ENCODE measurements at places on chromosomes 13 and 19.

GRCh38 chr13:40102360-40102727 is 446.9 kb downstream of the COG6 start:
- DNase-seq, result no peak

DNA sequence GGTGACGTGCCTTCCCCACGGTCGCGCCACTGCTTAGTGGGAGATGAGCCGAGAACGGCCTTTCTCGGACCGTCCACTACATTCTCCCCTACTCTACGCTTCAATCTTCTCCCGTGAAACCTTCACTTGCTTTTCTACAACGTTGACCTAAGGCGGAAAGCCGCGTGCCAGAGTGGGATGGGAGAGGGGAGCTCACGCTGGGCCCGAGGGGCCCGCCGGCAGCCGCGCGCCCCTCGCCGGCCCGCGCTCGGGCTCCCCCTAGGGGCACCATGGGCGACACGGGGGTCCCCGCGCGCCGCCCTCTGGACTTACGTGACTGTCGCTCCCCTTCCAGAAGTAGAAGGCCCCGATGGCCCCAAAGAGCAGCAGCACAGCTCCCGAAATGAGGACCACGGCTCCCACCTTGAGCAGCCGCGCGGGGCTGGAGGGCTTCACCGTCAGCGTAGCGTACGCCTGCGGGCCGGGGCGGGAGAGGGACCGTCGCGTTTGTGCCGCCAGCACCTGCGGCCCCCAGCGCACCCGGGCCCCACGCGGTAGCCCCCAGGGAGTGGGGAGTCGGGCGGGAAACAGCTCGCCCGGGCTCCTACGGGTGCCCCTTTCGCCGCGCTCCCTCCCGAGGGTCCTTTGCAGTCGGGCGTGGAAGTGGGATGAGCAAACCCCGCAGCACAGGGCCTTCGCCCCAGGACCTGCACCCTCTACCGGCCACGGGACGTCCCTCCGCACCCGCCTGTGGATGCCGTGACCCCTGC is 727 bp downstream of the CNMD start:
- no peak for DNase-seq

DNA sequence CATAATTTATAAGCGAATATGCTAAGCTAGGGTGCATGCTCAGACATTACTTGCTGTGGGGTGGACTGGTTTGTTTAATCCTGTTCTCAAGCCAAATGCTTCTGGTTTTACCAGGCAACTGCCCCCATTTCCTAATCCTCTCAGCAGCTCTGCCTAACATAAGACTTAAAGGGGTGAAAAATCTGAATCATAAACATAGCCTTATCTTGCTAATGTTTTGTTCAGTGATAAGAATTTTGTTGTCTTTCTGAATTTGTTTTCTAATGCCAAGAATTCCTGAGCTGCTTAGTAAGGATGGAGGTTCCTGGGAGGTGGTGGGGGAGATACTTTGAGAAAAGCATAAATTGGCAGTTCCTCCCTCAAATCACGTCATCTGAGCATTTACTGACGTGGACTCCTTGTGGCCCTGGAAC is 42.7 kb downstream of the ING1 start:
- DNase-seq, result no peak

GRCh38 chr19:38061294-38061693 is 154.3 kb downstream of the SIPA1L3 start:
- DNase-seq, result peak; percentile 90

- DNase-seq, result no peak
Observed at GRCh38 chr13:113851480-113851803, 12.4 kb downstream of the GAS6 start.

DNA sequence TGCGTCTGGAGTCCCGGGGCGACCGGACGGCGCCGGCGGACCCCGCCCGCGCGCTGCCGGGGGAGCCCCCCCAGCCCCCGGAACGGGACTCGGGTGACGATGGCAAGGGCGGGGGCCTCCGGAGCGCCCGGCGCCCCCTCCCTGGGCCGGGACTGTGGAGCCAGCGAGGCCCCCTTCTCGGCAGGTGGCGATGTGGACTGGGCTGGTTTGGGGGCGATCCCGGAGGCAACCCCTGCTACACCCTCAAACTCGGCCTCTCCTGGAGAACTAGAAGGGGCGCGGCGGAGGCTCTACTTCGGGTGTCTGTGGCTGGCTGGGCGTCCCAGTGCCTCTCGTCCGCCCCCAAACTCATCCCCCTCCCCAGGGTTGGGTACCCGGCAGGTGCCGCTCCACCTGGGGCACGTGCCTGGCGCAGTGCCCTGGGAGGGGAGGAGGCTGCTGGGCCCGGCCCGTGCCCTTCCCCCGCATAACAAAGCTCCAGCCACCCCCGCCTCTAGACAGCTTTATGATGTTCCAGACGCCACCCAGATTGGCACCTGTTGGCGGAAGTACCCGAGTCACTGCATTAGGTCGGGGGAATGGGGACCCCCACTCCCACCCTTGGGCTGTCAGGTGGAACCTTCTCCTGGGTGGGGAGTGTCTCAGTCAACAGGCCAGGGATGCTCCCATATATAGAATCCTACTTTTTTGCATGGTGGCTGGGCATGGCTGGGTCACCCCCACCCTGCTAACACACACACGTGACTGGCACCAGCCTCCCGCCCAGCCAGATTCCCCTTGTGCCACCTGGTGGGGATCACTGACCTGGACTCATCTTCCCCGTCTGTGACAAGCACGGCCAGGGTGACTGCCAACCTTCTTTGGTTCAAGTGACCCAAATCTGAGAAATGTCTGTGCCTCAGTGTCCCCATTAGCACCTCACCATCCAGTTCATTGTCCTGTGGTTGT is 722 bp downstream of the PKN1 start:
- no peak for DNase-seq

GRCh38 chr13:90793261-90793820 is 554.1 kb upstream of the MIR17HG start:
- no peak for DNase-seq

GRCh38 chr13:49046519-49046918 is 70.8 kb downstream of the FNDC3A start:
- no peak for DNase-seq

- DNase-seq, result no peak
Observed at GRCh38 chr19:4174213-4174894, 8.0 kb downstream of the SIRT6 start.

DNA sequence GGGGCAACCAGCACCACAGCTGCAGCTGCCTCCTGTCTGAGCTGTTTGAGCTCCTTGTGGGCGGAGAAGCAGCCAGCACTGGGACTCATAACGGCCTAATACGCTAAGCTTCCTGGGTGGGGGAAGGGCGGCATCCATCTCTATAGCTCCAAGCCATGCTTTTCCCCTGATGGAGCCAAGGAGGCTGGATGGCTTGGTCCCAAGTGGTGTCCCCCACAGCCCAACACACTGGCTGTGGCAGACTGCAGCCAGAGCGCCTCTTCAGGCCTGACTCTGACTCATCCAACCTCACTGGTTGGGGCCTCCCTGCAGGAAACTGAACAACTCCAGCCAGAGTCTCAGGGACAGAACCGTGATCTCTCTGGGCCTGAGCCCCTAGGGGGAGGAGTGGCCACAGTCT is 537.3 kb downstream of the SUCLA2 start:
- no peak for DNase-seq

DNA sequence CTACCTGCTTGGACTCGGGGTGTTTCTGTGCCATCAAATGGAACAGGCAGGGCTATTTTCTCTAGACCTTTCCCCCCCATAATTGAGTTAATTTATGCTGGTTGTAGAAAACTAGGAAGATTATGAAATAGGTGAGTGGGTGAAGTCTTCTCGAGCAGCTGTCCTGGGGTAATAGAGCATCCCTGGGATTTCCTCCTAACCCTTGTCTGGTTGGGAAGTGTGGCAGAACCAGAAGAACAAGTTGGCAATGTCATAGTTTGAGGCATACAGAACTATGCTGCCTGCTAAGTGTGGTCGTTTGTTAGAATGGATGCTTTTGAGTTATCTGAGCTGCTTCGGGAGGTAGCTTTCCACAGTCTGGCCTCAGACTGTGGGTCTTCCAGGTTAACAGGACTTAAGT is 3.7 kb downstream of the GATAD2A start:
- DNase-seq, result no peak

GRCh38 chr13:32837307-32837972 is 178.8 kb upstream of the KL start:
- no peak for DNase-seq

DNA sequence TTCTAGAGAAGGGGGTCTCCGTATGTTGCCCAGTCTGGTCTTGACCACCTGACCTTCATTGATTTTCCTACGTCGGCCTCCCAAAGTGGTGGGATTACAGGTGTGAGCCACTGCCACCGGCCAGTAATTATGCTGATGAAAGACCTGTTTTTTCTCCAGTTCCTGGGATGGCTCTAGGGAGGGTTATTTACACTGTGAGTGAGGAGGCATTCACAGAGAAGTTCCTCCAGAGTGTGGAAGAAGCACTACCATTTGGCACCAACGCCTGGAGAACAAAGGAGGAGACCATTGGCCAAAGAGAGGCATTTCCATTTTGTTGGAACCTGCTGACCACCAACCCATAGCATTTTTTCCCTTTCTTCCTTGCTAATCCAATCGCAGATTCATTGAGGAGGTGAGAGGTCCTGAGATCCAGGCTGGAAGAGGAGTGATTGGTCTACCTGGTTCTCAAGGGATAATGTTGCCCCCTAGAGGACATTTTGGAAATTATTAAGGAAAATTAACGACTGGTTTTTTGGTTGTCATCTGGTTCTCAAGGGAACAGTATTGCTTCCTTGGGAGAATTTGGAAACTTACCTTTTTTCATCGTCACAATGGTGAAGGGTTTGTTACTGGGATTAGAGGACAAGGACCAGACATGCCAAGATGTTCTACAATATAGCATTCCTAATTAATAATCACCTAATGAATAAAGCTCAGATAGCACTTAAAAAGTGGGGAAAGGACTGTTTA is 5.5 kb upstream of the SAE1 start:
- DNase-seq, result peak; percentile 64

- DNase-seq, result no peak
Observed at GRCh38 chr19:55304279-55304978, 20.6 kb downstream of the BRSK1 start.

GRCh38 chr13:40604135-40604534 is 62.3 kb downstream of the FOXO1 start:
- no peak for DNase-seq

- DNase-seq, result no peak
Observed at GRCh38 chr13:98869408-98870090, 108.3 kb downstream of the DOCK9 start.

- peak; percentile 92 for DNase-seq
Observed at GRCh38 chr19:40690693-40691420, 406 bp upstream of the NUMBL start.

GRCh38 chr13:49319951-49320350 is 72.2 kb downstream of the CDADC1 start:
- DNase-seq, result no peak

GRCh38 chr13:74438901-74439300 is 304.7 kb upstream of the KLF12 start:
- no peak for DNase-seq

GRCh38 chr13:109698779-109699178 is 87.6 kb downstream of the IRS2 start:
- peak; percentile 19 for DNase-seq

- no peak for DNase-seq
Observed at GRCh38 chr13:96020155-96020575, 33.0 kb downstream of the UGGT2 start.

GRCh38 chr13:100333141-100333540 is 244.2 kb downstream of the PCCA start:
- no peak for DNase-seq

DNA sequence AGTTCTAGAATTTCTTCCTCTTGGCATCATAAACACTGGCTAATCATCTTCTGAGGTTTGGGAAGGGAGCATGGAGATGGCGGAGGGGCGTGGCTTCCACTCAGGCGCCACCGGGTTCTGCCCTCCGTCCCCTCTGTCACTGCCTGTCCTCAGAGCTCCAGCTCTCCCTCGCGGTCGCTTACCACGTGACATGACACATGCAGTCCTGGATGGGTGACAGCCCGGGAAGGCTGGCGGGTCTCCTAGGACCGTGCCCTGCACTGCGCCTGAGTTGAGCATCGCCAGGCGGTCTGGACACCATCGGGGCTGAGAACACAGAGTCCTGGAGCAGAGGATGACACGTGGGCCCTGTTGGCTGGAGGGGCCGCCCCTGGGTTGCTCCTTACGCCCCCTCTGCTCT is 123.3 kb downstream of the RAB20 start:
- no peak for DNase-seq

GRCh38 chr13:78323848-78324247 is 279.5 kb downstream of the POU4F1 start:
- DNase-seq, result no peak

- DNase-seq, result no peak
Observed at GRCh38 chr13:89307278-89307677, 1636.1 kb downstream of the SLITRK5 start.

GRCh38 chr13:109426690-109426990 is 359.7 kb downstream of the IRS2 start:
- no peak for DNase-seq

DNA sequence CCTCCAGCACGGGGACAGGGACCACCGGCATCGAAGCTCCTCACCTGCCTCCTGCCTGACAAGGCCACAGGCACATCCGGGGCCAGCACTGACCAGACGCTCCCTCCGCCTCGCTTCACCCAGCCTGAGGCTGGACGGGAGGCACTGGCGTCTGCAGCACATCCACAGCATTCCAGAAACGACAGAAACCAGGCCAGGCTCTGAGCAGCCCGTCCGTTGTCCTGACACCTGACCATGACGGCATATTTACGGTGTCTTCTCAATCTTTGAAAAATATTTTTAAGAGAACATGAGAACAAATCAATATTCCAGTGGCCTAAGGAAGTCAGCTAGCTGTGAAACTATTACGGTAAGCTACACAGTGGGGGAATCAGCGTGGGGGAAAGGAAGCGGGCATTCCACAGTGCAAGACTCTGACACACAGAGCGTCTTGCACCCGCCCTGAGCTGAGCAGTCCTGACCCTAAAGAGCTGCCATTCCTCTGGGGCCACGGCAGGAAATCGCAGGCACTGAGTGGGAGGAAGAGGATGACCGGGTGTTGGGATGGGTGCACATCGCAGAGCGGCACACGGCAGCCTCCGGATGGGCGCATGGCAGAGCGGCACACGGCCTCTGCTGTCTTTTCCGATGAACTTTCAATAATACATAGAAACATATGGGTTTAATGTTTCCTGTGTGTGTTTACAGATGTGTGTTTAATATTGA is 26.8 kb downstream of the RASA3 start:
- no peak for DNase-seq

DNA sequence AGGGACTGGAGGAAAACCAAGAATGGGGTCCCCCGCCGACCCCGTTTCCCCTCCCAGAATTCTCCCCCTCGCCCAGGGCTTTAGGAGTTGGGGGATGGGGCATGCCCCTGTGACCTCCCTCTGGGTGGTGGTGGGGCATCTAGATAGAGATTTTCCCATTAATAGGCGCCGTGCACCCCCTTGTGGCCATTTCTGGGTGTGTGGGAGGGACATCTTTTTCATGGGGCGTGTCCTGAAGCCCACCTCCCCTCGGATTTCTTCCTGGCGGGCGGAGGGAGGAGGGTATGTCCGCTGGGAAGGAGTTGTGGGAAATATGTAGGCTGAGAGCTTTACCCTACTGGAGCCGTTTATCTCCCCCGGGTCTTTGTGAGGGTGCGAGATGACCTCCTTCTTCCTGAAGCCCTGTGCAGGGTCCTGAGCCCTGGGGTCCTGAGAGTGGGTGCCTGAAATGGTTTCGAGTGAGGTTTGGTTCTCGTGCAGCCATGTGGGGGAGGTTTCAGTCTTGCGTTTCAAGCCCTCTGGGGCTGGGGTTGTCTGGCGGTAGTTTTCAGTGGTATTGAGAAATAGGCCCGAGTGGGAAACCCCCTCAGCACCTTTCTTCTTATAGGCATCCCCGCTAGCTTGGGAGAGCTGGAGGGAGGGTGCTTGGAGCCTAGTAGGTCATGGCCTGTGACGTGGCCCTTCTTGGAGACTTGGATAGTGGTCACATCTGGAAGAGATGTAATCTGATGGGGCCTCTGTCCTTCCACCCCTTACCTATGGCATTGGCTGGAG is 1.0 kb downstream of the PRMT1 start:
- no peak for DNase-seq

GRCh38 chr13:24748061-24748400 is 15.9 kb upstream of the RNF17 start:
- no peak for DNase-seq

All from HS-27A (cell line).